HT-29 (cell line): ENCODE measurements at places on chromosomes 13 and 19.
A peak's percentile ranks its signal among the peaks of the same experiment; 100 is the strongest.

DNA sequence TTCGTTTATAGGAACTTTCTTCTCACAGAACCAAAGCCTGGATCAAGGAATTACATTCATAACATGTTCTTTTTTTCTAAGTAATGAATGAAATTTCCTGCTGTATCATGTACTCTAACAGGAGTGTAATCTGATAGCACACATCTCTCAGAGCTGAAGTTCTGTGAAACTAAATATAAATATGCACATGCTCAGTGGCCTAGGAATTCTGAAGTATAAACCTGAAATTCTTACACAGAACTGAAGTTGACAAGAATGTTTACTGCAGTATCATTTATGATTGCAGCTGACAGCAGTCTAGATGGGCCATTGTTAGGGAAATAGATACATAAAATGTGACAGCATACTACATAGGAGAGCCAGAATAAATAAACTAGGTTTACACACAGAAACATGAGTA lies 54.5 kb downstream of the USP12 start:
- no peak for DNase-seq

- DNase-seq = no peak
Measured at GRCh38 chr19:44754750-44755080, 6.2 kb downstream of the BCL3 start.

GRCh38 chr13:76884186-76884906 lies 1.9 kb downstream of the KCTD12 start:
- peak; percentile 62 for DNase-seq

DNA sequence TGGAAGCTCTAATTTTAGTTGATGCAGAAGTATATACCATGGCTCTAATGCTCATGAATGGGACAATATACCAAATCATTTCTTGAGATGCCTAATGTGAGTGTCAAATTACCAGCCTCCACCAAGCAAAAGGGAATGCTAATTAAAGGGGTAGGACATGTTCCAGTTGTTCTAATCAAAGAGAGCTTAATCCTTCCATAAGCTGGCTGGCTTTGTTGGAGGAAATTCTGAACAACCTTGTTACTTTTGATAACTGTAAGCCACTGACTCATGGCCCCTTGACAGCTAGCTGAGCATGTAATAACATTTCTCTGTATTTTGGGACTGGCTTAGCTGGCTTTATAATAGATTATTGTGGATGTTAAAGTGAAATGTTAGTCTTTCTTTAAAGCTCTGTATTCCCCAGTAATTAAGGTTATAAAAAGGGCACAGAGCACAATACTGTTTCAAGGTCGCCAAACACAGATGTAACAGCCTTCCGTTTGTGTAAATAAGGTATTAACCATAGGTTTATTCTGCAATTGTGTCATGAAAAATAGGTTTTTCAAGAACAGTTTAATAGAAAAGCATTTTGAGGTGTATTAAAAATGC lies 1194.0 kb downstream of the PCDH9 start:
- DNase-seq = no peak

- no peak for DNase-seq
Measured at GRCh38 chr19:30047432-30047831, 105.4 kb downstream of the URI1 start.

DNA sequence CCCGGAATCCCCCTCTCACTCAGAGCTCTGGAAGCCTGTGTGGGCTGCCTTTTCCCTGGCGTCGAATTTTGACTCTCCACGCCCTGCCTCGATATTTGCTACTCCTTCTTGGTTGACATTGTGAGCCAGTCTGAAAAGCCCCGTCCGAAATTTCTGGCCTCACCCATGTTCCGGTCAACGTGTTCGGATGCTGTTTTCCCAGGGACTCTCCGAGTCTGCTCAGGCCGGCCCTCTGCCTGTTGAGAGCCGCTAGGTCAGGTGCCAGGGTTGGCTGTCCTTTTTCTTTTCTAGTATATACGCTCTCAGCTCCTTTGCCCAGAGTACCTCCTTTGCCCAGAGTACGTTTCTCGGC lies 6.8 kb upstream of the DGKH start:
- peak; percentile 89 for DNase-seq

- peak; percentile 44 for DNase-seq
Measured at GRCh38 chr19:14073925-14074838, 1.6 kb downstream of the MISP3 start.

- no peak for DNase-seq
Measured at GRCh38 chr19:4037301-4037949, 29.3 kb downstream of the ZBTB7A start.

DNA sequence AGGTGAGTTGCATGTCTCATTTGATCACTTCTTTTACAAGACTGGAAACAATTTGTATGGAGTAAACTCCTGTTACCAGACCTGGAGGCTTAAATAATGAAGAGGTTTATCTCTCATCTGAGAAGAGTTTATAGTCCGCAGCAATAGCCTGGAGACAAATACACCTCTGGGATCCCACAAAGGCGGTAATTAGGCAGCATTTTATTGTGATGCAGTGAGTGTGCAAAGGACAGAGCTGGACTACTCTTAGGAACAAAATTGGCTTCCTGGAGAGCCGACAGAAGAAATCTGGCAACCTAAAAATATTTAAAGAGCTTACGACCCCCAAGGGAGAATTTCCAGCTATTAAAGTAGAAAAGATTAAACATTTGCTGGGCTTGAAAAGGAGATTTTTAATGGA lies 11.8 kb upstream of the KATNAL1 start:
- DNase-seq = no peak

DNA sequence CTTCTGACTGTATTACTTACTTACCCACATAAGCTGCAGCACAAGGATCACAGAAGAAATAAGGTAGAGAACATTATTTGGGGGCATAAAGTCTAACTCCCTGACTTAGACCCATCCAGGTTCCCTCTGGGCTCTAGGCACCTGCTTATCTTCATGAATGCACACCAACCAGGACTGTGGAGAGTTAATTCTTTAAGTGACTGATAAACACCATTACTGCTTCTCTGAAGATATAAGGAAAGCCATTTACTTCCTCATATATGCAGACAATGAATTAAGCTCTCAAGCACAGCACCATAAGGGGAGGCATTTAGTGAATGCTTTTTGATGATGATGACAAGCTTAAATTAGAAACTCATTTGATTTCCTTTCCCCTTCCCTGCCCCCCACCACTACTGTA lies 22.5 kb downstream of the OBI1 start:
- no peak for DNase-seq

DNA sequence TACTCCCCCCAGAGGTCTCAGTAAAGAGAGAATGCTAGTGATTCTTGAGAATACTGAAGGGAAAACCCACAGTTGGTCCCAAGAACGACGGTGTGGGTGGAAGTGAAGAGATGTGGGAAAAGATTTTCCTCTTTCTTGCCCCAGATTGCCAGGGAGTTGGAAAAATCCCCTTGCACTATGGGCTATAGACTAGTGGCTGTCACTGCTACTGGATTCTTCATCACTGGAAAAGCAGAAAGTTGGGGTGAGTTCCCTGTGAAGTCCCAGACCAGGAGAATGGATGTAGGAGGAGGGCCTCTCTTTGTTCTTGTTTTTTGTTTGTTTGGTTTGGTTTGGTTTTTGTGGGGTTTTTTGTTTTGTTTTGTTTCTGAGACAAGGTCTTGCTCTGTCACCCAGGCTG lies 11.4 kb downstream of the LYPD3 start:
- no peak for DNase-seq

- no peak for DNase-seq
Measured at GRCh38 chr19:1953441-1954094, 12.6 kb downstream of the CSNK1G2 start.

DNA sequence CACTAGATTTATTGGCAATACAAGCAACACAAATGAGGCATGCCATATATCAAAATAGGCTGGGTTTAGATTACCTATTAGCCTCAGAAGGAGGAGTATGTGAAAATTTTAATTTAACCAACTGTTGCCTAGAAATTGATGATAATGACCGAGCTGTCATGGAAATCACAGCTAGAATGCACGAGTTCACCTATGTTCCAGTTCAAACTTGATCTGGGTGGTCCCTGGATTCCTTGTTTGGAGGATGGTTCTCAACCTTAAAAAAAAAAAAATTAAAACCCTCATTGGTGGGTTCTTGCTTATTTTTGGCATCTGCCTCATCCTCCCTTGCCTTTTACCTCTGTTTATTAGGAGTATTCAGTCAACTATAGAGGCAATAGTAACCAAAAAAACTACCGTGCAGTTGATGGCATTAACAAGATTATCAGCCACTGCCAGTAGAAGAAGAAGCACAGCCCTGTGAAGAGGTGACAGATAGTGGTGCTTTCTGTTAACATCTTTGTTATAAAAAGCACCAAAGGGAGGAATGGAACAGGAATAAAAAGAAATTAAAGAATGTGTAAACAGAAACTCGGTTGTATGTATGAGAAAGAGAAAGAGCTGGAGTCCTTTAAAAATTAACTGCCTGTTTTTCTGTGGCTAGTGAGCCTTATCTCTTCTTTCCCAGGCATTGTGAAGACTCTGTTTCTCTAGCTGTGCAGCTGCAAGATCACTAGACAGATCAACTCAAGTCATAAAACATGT lies 106.4 kb downstream of the ZNF429 start:
- no peak for DNase-seq

DNA sequence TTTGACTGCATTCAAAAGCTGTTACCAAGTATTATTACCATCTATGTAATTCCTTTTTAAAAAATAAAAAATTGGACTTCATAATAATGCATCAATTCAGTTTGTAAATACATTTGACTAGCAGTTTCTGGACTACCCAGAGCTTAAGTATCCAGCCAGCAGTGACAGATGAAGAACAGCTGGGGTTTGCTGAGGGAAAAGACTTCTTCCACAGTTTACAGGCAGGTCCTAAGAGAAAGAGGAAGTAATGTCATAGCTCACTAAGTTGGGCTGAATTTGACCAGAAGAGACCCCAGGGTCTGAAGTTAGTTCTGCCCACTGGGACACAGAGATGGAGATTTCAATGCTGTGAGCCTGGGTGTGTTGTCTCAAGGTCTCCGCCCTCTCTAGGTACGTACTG lies 96.4 kb downstream of the MBNL2 start:
- DNase-seq = no peak

- DNase-seq = no peak
Measured at GRCh38 chr13:20686167-20686566, 17.3 kb upstream of the IL17D start.

DNA sequence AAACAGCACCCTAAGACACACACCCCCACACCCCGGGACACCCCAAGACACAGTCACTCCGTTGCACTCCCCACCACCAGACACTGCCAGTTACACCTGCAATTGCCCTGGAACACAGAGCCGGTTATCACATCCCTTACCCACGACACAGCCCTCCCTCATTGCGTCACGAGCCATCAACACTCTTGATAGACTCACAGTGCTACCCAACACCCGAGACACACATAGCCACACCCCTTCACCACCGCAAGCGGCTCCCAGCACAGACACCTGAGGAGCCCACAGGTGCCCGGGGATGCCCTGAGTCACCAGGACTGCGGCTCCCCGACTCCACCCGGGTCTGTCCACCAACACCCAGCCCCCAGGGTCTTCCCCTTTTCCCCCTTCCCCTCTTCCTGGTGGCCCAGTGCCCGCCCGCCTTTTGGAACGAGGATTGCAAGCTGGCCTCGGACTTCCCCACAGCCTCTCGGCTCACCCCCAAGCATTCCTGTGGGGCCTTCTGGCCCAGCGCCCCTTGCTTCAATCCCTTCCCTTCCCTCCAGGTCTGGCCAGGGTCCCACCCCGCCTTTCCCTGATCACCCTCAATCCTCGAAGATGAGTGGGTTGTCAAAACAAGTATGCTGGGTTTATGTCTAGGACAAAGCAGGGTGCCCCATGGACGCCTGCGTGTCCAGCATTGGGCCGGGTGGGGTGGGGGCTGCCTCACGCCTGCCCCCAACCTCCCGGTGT lies 1.7 kb upstream of the PTGER1 start:
- DNase-seq = peak; percentile 61

DNA sequence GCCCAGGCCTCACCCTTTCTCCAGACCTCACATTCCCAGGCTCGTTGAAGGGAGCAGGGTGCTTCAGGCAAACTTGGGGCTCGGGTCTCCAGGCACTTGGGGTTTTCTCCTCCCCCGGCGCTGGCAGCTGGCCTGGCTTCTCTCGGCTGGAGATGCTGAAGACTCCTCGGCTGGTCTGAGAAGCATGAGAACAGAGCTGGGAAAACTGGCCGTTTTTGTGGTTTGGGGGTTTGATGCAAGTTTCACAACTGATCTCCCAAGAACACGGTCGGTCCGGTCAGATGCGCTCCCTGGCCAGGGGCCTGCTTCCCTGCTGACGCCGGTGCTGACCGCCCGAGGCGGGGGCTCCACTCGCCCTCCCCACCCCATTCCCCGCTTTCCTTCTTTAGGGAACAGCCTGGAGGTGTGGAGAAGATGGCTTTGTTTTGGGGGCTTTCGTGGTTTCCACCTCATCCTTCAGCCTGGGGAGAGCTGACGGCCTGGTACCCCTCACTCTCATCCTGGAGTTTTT lies 35.3 kb downstream of the CEBPA start:
- DNase-seq = no peak

DNA sequence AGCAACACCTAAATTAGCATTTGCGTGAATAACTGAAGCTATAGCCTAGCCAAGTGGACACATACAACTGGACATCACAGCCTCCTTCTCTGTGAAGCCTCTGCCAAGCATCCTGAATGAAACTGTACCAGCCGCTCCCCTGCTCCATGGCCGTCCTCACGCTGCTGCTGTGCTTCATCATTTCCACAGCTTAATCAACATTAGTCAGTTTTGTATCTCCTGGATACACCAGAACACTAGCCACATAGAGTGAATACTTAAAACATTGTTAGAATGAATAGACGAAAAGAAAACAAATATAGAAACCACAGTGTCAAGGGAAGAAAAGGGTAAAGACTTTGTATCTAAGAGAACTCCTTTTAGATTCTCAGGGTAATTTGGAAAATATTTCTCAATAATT lies 1526.9 kb downstream of the EFNB2 start:
- no peak for DNase-seq

GRCh38 chr13:112351825-112352224 lies 24.3 kb upstream of the SPACA7 start:
- DNase-seq = no peak

- DNase-seq = no peak
Measured at GRCh38 chr13:31267126-31267784, 67.5 kb downstream of the B3GLCT start.

DNA sequence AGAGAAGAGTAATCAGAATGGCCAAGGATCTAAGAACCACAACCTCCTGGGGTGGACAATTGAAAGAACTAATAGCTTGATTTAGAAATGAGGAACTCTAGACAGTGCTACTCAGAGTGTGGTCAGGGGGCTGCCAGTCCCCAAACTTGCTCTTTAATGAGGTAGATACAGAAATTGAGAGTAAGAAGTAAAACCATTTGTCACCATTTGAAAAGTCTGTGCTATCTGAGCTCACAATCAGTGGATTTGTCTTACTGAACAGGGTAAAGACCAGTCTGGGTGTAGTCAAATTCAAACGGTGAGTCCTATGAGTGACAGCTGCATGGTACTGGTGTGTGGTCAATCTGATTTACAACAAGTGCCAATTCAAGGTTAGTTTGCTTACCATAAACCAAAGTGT lies 118.9 kb downstream of the KL start:
- no peak for DNase-seq

GRCh38 chr19:18013210-18014111 lies 5.5 kb downstream of the ARRDC2 start:
- DNase-seq = no peak

DNA sequence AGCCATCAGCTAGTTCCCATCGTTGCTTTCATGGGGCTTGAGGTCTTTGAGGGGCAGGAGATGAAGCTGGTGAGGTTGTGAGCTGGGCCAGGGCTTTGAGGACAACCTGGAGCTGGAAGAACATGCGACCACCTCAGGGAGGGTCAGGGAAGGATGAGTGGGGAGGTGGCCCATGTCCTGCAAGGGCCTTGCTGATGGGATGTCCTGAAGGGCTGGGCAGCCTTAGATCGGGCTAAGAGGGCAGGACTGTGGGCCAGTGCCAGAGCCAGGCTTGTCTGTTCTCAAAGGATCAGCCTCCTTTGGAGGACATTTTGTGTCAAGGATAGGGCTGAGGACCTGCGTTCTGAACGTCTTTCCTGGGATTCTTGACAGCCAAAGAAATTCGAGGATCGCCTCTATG lies 10.5 kb downstream of the CYTH2 start:
- no peak for DNase-seq
